ENCODE measurements at places on chromosomes 11 and 22.

DNA sequence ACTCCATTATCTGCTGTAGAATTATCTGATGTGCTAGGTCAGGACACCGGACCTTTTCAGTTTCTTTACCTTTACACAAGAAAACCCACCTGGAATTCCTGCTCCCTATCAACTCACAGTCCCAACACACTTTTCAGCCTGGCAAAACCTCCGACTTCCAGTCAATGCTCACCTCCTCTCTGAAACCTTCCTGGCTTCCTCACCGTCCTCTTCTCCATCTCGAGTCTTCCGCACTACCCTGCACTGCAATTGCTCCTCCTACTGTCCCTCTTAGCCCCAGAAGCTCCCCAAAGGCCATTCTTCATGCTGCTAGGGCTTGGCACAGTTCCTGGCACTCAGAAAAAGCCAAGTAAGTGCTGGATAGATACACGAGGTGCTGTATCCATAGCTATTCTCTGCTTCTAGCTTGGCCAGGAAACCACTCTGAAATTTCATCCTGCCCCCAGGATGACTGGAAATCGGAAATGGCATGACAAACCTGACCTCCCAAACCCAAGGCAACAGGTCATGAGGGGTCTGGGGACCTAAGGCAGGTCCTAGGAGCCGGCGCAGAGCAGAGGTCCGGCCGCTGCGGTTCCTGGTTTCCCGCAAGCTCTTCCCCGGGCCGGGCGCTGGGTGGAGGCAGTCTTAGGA lies 702 bp downstream of the SYN3 start:
- DNase-seq: no peak

DNA sequence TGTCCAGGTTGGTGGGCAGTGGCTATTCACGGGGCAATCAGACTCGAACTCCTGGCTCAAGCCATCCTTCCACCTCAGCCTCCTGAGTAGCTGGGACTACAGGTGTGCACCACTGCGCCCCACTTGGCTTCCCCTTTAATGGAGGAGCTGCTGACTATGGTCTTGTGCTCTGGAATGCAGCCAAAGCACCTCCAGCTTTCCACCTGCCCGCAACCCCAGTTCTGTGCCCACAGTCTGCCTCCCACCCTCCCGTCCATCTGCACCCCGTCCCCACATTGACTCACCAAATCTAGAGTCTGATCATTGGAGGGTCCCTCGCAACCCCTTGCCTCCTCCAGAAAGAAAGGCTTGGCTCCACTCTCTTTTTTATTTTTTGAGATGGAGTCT lies 41.0 kb downstream of the KCNJ4 start:
- no peak for DNase-seq

GRCh38 chr11:64719406-64719805 lies 3.6 kb downstream of the NRXN2 start:
- no peak for DNase-seq

DNA sequence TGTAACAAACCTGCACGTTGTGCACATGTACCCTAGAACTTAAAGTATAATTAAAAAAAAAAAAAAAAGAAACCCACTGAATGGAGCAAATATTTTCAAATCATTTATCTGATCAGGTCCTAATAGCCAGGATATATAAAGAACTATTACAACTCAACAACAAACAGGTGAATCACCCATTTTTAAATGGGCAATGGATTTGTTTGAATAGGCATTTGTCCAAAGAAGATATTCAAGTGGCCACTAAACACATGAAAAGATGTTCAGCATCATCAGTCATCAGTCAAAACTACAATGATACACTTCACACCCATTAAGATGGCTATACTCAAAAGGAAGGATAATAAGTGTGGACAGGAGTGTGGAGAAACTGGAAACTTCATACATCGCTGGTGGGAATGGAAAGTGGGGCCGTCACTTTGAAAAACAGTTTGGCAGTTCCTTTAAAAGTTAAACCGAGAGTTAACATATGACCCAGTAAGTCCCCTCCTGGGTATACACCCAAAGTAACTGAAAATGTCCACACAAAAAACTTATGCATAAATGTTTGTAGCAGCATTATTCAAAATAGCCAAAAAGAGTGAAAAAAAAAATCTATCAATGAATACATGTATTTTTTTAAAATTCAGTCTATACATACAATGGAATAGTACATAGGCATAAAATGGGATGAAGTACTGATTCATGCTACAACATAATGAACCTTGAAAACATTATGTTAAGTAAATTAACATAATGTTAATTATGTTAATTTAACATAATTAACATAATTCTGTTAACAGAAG lies 53.1 kb downstream of the ARRB1 start:
- no peak for DNase-seq

- DNase-seq: no peak
Observed at GRCh38 chr22:17817079-17817478, 42.8 kb upstream of the BID start.
